Stimulated activated CD4-positive, alpha-beta T cell treated with anti-CD3 and anti-CD28 coated beads, Interleukin-4, amount 100 ng/mL, for 1 hour (primary cell): ENCODE measurements at places on chromosomes 1 and 21.
A peak's percentile ranks its signal among the peaks of the same experiment; 100 is the strongest.

GRCh38 chr1:54792686-54793282 lies 8.3 kb downstream of the TTC22 start:
- no peak for DNase-seq

DNA sequence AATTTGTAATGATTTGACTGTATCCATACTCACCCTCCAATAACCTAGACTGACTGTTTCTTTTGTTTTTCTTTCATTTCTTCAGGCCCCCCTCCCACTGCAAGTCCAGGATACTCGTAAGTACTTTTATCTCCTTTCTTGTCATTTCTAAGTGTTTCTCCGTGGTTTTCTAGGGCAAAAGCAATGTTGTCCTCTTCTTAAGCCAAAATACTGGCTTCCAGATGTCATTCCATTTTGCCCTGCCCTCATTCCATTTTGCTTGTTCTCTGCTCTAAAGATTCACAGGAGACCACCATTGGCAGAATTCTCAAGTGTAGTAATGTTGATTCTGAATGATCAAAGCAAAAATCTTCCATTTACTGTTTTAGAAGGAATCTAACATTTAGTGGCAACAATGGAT lies 152.8 kb upstream of the UBE2U start:
- DNase-seq: no peak

GRCh38 chr1:63704443-63704842 lies 69.4 kb upstream of the ROR1 start:
- DNase-seq: no peak

DNA sequence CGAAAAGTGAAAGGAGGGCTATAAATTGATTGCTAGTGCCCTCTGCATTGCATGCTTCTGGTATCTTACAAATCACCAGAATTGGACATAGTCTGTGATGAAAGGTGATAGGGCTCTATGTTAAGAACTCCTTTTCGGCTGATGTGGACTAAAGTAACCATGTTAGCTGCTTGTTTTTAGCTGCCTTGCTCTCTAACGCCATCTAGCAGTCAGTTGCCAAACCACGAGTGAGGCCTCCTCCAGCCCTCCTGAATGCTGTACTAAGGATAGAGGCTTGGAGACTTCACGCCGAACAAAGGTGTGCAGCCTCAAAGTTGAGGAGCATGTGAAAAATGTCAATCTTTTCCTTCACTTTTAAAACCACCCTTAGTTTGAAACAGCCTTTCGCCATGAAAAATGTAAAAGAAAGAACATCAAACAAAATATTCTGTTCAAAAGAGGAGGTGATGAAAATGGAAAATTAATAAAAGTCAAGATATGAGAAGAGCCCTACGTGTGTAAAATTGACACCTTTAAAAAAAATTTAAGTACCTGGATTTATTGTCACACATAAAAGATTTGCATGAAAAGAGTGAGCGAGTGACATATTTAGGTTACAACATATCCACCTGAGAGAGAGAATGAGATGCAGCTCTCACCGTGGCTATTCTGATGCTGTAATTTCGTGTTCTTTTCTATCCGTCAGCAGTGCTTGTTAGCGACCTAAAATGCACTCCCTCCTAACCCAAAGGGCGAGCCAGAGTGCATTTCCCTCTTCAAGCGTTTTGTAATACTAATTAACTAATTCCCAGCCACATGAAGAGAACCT lies 8.1 kb downstream of the LRRC53 start:
- DNase-seq: peak; percentile 15
